ENCODE measurements at places on chromosomes 7 and 10.

DNA sequence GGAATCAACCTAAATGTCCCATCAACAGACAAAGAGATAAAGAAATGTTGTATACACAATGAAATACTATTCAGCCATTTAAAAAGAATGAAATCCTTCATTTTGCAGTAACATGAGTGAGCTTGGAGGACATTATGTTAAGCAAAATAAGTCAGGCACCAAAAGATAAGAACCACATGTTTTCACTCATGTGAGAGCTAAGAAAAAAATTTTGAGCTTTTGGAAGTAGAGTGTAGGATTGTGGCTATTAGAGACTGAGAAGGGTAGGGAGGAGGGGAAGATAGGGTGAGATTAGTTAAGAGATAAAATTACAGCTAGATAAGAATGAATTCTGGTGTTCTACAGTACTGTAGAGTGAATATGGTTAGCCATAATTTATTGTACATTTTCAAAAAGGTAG is 8.3 kb upstream of the YAE1 start:
- DNase-seq = no peak

- DNase-seq = no peak
These were observed 74.6 kb downstream of the PPP1R17 start for GRCh38 chr7:31761646-31762045.

GRCh38 chr7:55260171-55260570 is 105.0 kb upstream of the LANCL2 start:
- DNase-seq = no peak

DNA sequence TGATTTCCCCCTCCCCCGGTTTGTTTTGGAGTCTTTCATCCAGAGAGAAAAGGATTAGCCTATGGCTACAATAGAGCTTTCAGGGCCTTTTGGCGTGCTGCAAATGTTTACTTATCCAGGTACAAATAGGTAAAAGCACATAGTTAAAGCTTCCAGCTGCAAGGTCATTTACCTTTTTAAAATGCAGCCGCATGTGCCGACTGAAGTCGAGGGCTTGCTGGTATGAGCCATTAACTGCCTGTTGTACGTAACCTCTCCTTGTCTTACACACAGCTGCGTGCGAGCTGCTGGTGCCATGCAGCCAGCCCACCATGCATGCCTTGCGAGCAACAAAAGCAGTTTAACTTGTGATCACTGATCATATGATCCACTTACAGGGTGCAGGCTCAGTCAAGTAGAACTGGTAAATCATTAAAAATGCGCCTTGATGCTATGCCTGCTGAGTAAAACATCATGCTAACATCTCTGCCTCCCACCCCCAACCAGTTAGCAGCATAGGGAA is 866.4 kb downstream of the LRMDA start:
- DNase-seq = no peak

DNA sequence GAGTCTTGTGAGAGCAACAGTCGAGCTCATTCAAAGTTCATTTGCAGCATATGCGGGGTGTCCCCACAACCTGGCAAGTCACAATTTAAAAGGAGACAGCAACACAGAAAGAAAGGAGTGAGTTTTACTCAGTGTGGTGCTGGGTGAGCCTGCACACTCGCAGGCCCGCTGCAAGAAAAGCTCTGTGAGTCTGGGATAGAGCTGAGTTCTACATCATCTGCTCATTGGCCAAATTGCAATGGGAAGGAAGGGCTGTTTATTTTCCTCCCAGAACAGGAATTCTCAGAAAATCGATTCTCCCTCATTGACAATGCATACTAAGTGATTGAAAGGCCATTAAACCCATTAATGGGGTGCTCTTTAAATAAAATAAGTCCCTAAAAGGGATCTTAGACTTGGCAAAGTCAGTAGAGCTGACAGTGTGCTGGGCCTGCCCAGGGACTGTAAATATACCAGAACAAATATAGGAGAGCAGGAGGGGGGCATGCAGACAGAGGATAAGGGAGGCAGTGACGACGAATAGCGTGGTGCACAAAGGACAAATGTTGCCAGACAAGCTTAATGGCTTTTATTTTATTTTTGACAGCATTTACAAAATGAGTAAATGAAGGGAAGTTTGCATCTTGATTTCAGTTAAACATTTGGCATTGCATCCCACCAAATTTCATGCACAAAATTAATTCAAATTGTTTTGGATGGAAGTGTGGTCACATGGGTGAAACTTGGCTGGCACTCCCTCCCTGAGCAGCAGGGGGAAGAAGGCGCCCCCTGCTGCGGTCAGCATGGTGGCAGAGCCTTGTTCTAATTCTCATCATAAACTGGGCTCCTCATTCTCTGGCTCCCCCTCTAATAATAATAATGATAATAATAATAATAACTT is 215.7 kb downstream of the SNX10 start:
- DNase-seq = no peak

GRCh38 chr7:1056785-1057410 is 12.6 kb downstream of the GPR146 start:
- no peak for DNase-seq

GRCh38 chr7:81956520-81956919 is 186.7 kb upstream of the HGF start:
- no peak for DNase-seq

DNA sequence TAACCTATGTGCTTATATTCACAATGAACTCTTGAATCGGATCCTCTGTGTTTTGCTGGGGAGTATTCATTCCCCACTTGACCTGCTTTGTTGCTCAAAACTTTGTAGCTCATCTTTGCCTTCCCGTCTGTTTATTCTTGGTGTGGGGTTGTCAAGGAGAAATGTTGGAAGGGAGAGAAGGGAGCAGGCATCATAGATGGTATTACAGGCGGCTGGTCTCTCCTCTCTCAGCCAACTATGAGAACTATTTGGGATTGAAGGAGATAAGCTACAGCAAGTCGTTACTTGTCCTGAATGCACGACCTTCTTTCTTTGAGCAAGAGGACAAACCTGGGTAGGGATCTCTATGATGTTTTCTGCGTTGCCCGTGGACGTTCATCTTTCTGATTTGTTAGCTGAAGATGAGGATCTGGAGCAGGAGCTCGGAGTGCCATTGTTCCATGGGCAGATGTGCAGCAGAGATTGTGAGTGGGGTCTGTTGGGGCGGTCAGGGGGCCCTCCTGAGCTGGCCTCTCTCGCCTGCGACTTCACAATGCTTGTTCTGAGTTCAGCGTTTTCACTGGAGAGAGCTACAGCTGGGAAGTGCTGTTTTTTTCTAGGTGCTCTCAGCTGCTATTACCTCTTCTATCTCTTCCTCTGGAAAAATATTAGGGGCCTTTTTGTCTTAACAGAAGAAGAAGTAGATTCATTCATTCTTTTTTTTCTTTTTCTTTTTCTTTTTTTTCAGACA is 126.9 kb upstream of the KLF6 start:
- no peak for DNase-seq

DNA sequence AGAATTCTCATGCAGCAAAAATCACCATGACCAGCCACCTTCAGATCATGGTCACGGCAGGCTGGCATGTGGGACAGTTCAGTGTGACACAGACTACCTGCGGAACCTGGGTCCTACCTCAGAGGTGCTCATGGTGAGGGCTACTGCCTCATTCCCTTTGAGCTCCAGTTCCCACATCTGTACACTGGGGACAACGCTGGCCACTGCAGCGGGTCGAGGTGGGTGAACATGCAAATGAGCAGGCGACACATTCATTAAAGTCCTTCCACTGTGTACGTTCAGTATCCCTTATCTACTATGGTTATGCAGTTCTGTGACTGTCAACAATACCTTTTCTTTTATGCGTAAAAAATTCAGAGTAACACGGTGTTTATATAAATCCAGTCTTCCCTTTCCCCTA is 218.7 kb upstream of the AOAH start:
- DNase-seq = no peak

GRCh38 chr10:119517235-119518141 is 25.0 kb downstream of the RGS10 start:
- no peak for DNase-seq

DNA sequence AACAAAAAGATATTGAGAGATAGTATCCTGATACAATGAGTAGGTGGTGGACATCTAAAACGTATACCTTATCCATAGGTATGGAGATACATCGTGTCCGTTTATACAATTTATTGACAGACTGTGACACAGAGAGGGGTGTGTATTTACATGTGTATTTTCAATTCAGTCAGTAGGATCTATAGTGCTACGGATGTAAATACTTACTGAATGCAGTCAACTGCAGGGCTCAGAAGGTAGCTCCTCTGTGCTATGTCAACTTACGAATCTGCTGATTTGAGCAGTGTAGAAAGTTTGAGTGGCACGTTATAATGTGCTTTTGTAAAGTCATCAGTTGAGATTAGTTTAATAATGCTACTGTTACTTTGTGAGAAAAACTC is 626 bp downstream of the ZNF804B start:
- no peak for DNase-seq

DNA sequence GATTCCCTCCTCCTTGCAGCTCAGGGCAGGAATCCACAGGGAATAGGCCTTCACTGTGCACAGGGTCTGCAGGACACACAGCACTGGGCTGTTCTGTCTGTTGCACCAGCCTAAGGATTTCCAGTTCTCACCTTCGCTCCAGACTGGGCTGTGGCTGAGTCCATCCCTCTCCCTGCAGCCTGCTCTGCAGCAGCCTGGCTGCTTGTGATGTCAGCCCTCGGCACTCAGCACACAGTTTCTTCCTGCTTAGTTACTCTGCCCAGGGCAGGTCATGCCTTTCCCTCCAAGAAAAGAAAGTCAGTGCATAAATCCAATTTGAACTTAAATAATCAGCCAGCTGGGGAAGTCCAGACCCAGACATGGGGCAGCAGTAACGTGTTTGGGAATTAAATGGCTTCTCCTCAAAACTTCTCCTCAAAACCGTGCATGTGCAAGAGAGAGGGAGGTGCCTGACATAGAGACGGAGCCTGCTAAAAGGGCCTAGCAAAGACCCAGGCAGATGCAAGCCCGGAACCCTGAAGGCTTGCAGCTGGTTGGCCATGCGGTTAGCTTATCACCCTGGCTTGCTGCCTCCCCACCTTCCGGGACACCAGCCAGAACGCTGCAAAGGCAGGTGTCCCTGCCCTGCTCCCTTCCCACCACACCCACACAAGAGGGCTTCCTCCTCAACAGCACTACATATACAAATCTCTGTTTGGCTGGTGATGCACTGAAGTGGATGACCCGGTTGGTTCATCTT is 10.9 kb upstream of the GDF2 start:
- DNase-seq = no peak

DNA sequence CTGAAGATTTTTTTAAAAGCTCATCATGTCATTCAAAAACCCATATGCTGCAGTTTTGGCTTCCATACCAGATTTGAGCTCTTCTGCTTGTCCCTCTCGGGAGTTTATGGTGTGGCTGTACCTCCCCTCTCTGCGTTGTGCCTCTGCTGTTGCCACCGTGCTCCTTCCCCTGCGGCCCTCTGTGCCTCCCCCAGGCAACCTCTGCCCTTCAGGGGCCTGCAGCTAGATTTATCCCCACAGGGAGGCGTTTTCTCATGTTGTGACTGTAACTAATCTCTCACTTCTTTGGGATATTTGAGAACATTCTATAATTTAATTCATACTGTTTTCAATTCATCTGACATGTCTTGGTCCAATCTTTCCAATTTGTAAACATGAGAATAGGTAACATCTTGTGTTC is 52.7 kb downstream of the TASOR2 start:
- DNase-seq = no peak

DNA sequence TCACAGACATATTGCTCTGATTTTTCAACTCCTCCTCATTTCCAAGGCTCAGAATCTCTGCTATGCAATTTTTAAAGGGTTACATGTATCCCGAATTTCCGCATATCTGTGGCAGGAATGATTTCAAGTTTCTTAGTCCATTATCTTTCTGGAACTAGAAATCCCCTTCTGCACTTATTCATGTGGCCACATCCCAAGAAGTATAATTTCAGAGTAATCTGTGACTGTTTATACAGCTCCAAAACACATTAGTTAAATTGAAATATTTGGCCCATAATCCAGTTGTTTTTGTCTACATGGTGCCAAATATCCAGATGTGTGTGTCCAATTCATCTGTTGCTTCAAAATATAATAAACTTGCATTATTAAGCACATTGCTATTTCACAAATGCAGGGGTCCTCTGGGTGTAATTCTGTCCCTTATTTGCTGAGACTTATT is 271.2 kb downstream of the ARHGAP12 start:
- no peak for DNase-seq

- no peak for DNase-seq
These were observed 10.2 kb upstream of the NRP1 start for GRCh38 chr10:33344676-33345075.

DNA sequence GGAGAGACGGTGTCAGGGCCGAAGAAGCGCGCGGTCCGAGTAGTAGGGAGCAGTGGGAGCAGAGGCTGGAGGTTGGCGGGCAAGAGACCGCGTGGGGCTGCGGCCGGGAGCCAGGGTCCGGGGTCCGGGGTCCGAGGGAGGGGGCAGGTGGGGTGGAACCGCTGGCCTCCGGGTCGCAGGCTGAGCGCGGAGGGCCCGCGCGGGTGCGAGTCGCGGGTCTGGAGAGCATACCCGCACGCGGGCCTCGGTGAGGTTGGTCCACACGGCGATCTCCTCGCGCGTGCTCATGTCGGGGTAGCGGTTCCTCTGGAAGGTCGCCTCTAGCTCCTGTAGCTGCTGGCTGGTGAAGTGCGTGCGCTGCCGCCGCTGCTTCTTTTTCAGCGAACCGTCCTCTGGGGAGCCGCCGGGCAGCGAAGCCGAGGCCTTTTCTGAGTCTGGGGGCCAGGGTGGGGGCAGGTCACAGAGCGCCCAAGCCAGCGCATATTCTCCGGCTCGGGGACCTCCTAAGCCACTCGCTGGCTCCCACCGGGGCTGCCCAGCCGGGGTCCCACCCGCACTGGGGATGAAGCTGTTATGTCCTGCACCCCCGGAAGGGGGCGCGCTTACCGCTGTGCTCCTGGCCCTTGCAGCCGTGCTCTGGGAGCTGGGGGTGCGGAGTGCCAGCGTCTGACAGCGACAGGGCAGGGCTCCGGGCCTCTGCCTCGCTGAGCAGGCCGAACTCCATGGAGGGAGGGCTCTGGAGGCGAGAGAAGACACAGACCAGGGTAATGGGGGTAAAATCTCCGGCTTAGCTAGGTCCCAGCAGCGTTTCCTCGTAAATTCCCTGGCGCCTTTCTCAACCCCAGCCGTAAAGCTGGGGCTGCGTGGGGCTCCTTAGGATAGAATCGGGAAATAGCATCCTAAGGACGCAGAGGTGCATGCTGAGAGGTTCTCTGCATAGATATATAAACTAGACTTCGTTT is 5.5 kb downstream of the ELOVL3 start:
- no peak for DNase-seq

GRCh38 chr10:21172930-21173801 is 276.1 kb upstream of the NEBL start:
- no peak for DNase-seq

DNA sequence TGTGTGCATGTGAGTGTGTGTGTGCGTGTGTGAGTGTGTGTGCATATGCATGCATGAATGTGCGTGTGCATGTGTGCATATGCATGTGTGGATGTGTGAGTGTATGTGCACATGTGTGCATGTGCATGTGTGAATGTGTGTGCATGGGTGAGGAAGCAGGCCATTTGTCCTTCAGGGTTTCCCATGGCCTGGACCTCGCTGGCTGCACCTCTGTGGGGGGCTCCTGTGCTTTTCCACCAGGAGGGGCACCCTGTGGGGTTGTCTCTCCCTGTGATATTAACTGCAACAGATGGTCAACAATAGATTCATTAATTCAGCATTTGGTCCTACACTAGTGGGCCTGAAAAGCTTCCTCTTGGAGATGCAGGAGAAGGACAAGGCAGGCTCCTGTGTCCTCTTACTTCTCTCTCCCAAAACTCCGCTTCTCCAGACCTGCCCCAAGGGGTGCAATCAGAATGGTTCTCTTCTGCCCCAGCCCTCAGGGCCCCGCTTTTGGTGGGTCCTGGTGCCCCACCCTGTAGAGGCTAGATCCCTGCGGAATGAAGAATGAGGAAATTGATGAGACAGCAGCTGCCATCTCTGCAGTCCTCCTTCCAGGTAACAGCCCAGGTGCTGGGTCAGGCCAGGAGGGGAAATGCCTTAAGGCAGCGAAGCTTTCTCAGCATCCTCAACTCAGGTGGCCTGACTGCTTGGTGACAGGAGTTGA is 41.5 kb upstream of the NUB1 start:
- DNase-seq = no peak

Data from cerebellar nuclear complex (tissue), 1 donor.